Lung (tissue), 17 donors: ENCODE measurements at places on chromosomes 6 and 20. TPM values are rescaled to one million over a fixed set of nuclear protein-coding genes. Genes with fewer than 3 reads are reported as not detected.

Gene SPATS1
- 3.3 TPM for total RNA-seq

Gene ASIP
- total RNA-seq = not detected

Gene ZNF217
- 32.6 TPM for total RNA-seq

Gene PHACTR1
- total RNA-seq = 58.8 TPM

Gene NKX2-2
- total RNA-seq = not detected

Gene GCNT2
- 57.4 TPM for total RNA-seq

Gene MAP7
- total RNA-seq = 23.4 TPM

Gene KCNK17
- total RNA-seq = 2.6 TPM

Gene SLC17A3
- not detected for total RNA-seq

DNA sequence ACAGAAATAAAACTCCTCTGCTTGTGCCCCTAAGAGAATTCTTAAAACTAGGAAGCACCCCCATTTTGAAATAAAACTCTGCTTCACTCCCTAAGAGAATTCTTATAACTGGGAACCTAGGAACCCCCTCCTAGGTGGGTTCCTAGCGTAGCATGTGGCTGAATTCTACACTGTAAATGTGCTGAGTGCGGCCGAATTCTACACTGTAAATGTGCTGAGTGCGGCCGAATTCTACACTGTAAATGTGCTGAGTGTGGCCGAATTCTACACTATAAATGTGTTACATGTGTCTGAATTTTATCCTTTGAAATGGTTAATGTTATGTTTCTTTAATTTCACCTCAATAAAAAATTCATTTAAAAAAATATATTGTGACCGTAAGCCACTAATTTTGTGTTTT lies 79.3 kb downstream of the PSMB1 start:
- no peak for DNase-seq

GRCh38 chr6:158284876-158285655 lies 27.2 kb upstream of the TULP4 start:
- DNase-seq = peak; percentile 56

DNA sequence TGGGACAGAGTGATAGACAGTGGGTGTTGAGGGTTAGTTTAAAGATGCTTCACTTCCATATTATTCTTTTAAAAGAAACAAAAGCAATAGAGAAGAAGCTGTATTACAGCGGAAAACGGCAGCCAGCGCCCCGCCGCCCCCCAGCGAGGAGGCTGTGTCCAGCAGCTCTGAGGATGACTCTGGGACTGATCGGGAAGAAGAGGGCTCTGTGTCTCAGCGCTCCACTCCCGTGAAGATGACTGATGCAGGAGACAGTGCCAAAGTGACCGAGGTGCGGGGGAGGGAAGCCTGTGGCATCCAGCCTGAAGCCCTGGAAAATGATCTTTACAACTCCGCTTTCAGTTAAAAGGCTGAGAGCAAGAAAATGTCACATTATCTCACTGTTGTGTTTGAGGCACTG lies 100.2 kb downstream of the FIG4 start:
- DNase-seq = no peak

GRCh38 chr6:170464524-170464979 lies 88.6 kb downstream of the PSMB1 start:
- no peak for DNase-seq

DNA sequence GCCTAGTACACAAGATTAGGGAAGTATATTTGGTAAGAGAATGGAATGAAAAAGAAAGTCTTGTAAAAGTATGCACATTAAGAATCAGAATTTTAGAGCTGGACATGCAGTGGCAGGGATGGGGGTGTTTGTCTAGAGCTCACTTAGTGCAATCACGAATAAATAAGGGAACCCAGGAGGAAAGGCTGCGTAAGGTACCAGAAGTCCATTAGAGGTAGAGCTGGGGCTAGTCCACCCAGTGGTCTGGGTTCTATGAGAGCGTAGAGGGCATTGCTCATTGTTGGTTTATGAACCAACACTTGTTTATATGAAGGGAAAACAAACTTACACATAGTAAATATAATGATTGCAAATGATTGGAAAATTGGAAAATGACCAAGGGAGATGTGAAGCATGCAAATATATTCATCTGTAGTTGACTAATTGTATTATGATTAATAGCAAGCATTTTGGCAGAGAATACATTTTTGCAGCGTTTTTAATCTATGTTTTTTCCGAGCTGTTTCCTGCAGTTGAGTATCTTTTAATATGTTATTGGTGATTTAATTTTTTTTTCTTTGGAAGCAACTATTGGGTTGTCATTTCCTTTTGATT lies 3.2 kb downstream of the CDC40 start:
- DNase-seq = peak; percentile 79

GRCh38 chr20:5078399-5078958 lies 41.3 kb downstream of the PCNA start:
- DNase-seq = peak; percentile 38

GRCh38 chr6:166450167-166450873 lies 67.6 kb upstream of the MPC1 start:
- no peak for DNase-seq

DNA sequence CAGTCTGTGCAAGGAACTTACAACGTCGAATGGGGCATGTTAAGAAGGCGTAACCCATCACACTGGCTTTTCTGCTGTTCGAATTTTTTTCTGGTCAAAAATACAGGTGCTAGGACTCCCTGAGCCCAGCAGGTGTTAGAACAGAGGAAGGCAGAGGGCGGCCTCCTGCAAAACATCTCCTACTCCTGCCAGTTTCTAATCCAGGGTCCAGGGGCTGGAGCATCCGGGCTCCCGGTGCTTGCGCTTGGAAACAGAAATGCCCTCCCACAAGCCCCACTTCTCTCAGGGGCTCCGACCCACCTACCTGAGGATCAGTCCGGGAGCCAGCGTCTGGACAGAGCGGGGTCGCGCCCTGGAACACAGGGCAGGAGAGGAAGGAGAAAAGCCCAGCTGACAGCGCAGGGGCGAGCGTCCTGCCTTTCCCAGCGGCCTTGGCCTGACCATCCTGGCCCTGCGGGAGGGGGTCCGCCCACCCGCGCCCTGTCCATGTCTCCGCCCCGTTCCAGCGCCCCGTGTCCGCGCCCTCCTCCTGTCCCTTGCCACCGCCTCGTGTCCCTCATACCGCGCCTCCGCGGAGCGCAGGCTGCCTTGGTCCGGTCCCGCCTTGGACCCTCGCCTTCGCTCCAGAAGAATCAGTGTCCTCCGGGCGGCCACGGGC lies 14.8 kb upstream of the LPA start:
- DNase-seq = peak; percentile 13

DNA sequence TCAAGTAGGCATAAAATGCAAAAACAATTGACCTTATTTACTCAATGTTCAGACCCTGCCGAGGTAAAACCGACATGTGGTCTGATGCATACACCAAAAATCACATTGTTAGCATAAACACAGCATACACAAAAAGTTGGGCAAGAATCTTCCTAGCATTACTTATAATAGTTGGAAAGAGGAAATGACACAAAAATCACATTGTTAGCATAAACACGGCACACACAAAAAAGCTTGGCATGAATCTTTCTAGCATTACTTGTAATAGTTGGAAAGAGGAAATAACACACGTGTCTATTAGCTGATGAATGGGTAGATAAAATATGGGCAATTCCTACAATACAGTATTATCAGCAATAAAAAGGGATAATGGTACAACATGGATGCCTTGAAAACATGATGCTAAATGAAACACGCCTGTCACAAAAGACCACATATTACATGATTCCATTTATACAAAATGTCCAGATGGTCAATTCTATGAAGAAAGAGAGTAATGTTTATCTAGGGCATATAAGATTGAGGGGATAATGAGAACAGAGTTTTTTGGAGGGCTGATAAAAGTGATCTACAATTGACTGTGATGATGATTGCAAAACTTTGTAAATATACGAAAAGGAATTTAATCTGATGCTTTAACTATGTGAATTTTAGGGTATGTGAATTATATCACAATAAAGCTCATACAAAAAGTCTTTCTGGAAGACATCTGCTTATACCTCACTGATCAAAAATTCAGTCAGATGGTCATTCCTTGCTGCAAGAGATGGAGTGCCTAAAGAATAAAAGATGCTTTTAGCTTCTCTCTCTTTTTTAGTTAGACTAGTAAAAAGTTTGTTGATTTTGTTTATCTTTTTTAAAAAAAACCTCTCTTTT lies 1019.5 kb upstream of the CITED2 start:
- DNase-seq = peak; percentile 14

GRCh38 chr20:23358923-23359593 lies 2.9 kb upstream of the GZF1 start:
- peak; percentile 37 for DNase-seq

- DNase-seq = no peak
These were observed 34.2 kb downstream of the RBM38 start for GRCh38 chr20:57425150-57426013.

GRCh38 chr6:137277971-137278637 lies 58.9 kb upstream of the IFNGR1 start:
- DNase-seq = no peak

- no peak for DNase-seq
These were observed 102.3 kb upstream of the TSHZ2 start for GRCh38 chr20:52869698-52870501.

DNA sequence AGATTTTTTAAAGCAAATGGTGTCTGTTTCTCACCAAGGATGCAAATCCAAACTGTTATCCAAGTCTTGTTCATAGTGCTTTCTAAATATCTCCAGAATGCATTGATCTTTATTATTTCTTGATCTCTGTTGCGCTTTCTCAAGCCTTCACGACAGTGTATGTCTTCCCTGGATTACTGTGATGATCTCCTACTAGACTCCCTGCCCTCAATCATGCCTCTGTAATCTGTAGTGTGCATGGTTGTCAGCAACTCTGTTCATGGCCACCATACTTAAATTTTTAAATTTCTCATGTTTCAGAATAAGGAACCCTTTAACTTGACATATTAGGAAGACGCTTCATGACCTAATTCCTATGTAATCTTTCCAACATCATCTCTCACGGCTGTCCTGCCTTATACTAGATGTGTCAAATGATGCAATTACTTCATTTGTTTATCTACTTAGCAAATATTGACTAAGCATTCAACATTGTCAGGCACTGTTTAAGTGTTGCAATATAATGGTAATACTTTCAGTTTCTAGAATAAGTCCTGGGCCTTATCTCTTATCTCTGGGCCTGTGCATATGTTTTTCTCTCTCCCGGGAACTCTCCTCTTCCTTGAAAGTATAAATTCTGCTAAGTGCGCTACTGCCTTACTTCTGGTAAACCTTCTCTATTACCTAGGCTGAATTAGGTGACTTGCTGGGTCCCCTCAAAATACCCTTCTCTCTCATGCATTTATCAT lies 25.6 kb upstream of the AHI1 start:
- no peak for DNase-seq

- DNase-seq = no peak
These were observed 149.4 kb downstream of the ELOVL4 start for GRCh38 chr6:79797912-79798311.

DNA sequence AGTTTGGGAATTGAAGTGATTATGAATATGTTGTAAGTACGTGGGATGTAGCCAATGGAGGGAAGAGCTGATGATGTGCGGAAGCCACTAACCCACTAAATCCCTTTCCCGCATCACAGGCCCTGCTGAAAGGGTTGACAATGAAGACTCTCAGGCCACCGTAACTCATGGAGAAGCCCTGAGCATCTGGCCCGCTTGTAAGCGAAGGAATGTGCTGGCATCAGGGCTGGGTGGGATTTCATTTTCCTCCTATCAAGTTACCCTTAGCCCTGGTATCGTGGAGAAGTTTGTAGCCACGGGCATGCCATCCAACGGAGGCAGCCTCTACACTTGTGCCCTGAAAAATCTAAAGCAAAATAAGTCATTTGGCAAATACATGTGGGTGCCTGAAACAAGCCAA lies 355.0 kb downstream of the CDH26 start:
- DNase-seq = no peak

DNA sequence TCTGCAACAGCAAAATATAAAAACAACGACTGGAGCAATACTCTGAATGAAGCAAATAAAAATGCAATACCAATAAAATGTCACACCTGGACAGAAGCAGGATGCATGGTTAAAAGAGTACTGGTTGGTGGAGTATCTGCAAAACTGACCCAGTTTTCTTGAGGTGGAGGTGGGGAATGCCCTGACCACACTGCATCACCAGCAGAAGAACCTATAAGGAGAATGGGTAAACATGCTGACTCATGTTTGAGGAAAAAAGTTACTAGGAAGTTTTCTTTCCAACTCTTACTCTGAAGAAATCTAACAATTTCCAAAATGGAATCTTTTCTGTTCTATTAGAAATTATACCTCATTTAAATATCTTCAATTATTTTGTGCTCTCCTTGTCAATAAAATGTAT lies 43.6 kb downstream of the REPS1 start:
- DNase-seq = no peak

- DNase-seq = no peak
These were observed 151.0 kb downstream of the CLIC5 start for GRCh38 chr6:45864651-45865050.

DNA sequence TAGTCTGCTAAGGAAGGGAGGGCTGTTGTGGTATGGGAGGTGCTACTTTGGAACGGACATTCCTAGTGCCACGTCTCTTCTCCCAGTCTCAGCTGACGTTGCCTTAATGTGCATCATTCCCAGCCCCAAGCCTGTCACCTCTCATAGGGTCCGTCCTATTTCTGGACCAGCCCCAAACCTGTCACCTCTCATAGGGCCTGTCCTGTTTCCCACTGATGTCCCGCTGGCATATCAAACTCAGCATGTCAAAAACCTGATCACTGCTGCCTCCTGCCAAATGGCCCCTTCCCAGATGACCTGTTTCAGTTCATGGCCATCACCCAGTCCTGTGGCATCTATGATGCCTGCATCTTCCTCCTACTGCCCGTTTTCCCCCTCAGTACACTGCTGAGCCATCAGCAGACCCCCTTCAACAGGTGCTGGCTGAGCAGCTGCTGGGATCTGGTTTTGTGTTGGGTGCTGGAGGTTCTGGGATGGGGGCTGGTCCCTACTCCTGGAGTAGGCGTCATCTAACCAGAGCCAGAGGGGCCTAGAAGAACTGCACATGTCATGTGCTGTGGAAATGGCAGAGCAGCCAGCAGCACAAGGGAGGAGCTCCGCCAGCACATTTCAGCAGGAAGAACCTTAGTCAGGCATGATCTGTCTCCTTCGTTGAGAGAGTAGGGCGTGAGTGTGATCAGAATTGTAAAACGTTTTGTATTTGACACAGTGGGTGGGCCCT lies 3.3 kb downstream of the ENTPD6 start:
- no peak for DNase-seq

DNA sequence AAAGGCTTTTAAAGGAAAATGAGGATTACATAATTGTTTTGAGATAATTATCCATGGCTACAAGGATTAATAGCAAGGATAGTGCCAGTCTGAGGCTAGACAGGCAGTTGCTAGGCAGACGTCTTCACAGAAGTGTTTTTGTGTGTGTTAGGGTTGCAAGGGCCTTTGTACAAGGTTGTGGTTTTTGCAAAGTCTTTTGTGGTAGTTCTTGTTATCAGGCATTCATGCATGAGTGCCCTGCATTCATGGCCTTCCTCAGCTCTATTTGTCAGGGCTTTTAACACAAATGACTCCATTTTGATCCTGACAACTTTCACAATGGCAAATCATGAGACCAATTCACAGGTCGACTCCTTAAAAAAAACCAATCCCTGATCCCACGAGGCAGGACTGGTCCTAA lies 68.1 kb upstream of the TXNDC5 start:
- no peak for DNase-seq

GRCh38 chr6:107719160-107719559 lies 105.0 kb downstream of the SCML4 start:
- no peak for DNase-seq

GRCh38 chr6:159772196-159772595 lies 10.4 kb downstream of the ACAT2 start:
- no peak for DNase-seq
